CD4-positive, alpha-beta T cell treated with Interleukin-15 for 1 hour (primary cell): ENCODE measurements at places on chromosomes 16 and 17.
A peak's percentile ranks its signal among the peaks of the same experiment; 100 is the strongest.

GRCh38 chr17:29066047-29066446 lies 23.1 kb downstream of the PIPOX start:
- no peak for DNase-seq

GRCh38 chr16:14364386-14365199 lies 265.5 kb downstream of the PARN start:
- DNase-seq: no peak

- no peak for DNase-seq
These were observed 7.1 kb downstream of the MCRIP1 start for GRCh38 chr17:81825841-81826466.

DNA sequence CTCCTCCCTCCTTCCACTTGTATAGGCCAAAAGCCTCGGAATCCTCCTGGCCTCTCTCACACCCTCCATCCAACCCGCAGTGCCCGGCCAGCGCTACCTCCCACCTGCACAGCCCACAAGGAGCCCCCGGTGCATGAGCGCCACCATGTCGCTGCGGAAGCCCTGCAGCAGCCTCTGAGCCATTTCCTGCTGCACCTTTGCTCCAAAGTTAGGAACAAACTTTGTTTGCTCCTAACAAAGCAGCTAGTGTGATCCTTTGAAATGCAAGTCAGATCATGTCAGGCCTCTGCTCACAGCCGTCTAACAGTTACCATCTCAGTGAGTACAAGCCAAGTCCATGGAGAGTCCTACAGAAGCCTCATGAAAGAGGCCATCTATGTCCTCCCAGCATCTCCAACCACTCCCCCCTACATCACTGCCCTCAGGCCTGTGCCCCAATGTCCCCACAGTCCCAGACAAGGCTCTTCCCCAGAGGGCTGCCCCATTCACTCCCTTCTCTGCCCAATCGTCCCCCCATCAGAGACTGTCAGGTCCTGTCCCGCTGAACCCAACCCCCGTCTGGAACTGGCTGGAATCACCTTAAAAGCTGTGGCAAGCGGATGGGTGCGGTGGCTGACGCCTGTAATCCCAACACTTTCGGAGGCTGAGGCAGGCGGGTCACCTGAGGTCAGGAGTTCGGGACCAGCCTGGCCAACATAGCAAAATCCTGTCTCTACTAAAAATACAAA lies 7.5 kb downstream of the DCAKD start:
- no peak for DNase-seq

GRCh38 chr16:25488435-25488834 lies 203.3 kb upstream of the HS3ST4 start:
- DNase-seq: no peak

DNA sequence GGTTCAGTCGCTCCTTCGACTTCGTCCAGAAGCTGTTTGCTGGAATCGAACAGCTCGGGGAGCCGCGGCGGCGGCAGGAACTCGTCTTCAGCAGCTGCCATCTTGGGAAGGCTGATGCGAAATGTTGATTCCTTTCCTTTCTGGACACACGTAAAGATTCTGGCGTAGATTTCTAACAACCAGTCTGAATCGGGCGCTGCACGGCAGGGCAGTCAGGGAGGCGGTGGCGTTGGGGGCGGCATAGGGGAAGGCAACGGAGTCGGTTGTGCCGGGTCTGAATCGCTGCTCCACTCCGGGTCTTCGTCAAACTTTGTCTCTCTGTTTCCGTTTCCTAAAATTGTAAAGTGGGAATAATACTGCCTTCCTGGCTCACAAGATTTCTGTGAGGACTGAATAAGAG lies 30.3 kb downstream of the TEX14 start:
- DNase-seq: no peak

- no peak for DNase-seq
These were observed 49.0 kb downstream of the KANSL1 start for GRCh38 chr17:46144246-46144645.

- DNase-seq: no peak
These were observed 5.4 kb downstream of the ABR start for GRCh38 chr17:1174263-1174880.

GRCh38 chr17:5813357-5813756 lies 229.0 kb upstream of the NLRP1 start:
- DNase-seq: no peak

DNA sequence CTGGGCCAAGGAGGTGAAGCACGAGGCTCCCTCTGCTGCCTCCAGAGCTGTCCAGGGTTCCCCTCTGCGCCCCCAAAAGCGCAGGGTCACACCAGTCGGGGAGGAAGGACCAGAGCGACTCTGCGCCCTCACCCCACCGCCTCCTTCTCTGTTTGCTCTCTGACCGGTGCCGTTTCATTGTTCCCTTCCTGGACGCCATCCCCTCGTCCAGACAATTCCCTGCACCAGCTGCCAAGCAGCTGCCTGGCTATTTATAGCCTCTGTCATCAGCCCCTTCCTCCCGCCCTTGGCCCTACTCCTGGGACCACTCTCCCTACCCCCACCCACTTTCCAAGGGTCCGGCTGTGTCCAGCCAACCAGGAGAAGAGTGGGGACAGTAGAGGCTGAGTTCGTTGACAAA lies 68.8 kb upstream of the CREBBP start:
- no peak for DNase-seq

DNA sequence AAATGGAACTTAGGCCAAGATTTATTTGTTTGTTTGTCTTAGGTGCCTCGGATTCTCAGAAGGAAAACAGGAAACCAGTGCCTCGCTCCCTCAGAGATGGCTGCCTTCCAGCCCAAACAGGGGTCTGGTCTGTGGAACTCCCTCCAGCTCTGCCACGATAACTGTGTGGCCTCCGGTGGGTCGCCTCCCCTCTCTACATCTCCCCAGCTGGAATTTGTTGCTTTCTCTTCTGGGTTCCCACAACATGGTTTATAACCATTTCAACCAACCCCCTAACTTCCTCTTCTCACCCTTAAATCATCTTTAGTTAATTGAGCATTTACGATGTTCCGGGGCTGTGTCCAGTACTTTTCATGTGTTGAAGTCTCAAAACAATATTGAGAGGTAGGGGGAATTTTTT lies 30.9 kb upstream of the PLLP start:
- no peak for DNase-seq

GRCh38 chr17:32111141-32111771 lies 31.0 kb upstream of the RHOT1 start:
- peak; percentile 39 for DNase-seq

GRCh38 chr16:87311387-87311786 lies 5.8 kb downstream of the C16orf95 start:
- DNase-seq: no peak

DNA sequence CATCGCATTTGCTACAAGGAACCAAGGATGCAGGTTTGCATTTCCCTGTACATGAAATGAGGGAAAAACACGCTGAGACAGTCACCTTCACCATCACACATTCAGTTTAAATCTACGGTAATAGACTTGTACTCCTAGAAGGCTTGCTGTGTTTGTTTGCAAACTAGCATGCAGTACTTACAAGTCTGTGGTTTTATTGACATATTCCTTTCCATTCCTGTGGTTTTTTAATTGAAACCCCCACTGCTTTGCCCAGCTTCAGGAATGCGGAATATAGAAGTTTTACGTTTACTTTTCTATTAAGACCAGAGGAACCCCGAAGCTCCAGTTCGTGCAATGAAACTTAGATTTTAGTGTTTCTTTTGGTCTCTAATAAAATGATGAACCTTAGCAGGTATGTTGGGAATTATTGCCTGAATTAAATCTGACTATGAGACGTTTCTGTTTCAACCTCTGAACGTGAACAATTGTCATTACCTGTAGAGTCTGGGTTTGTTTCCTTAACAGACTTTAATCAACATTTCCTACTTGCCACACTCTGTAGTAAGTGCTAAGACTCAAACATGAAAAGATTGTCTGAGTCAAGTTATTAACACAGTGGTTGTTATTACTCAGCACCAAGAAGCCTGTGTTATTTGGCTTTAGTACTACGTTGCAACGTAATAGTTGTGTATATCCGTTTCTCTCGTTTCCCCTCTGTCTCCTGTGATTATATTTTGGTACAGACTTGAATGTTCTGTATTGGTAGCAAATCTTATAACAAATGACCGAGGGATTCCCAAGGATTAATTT lies 793.3 kb upstream of the GOT2 start:
- no peak for DNase-seq

DNA sequence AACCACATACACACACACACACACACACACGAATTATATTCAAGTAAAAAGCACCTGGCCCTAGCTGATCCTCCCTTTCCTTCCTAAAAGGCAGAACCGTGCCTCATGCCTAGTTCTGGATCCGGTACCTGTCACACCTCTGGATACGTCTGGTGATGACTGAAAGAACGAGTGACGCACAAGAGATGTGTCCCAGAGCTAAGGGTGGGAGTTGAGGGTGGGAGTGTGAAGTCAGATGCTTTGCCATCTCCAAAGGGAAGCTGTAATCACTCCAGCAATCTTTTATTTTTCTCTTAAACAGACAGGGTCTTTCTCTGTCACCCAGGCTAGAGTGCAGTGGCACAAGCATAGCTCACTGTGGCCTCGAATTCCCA lies 26.5 kb upstream of the GSG1L start:
- DNase-seq: no peak

DNA sequence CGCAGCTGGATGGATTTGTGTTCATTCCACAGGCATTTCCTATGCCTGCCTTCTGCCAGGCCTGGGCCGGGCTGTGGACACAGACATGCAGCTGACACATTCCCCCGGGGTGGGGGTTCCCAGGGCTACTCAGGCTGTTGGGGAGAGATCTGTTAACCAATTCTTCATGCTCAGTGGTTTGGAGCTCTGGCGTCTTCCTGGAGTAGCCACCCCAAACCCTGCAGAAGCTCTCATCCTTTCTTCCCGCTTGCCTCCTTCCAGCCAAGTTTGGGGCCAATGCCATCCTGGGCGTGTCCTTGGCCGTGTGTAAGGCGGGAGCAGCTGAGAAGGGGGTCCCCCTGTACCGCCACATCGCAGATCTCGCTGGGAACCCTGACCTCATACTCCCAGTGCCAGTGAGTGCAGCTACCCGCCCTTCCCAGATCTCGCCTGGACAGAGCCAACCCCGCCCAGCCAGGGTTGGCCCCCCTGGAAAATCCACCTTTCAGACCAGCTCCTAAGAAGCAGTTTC lies 2.6 kb downstream of the ENO3 start:
- no peak for DNase-seq

GRCh38 chr16:9977333-9977897 lies 204.8 kb downstream of the GRIN2A start:
- no peak for DNase-seq

DNA sequence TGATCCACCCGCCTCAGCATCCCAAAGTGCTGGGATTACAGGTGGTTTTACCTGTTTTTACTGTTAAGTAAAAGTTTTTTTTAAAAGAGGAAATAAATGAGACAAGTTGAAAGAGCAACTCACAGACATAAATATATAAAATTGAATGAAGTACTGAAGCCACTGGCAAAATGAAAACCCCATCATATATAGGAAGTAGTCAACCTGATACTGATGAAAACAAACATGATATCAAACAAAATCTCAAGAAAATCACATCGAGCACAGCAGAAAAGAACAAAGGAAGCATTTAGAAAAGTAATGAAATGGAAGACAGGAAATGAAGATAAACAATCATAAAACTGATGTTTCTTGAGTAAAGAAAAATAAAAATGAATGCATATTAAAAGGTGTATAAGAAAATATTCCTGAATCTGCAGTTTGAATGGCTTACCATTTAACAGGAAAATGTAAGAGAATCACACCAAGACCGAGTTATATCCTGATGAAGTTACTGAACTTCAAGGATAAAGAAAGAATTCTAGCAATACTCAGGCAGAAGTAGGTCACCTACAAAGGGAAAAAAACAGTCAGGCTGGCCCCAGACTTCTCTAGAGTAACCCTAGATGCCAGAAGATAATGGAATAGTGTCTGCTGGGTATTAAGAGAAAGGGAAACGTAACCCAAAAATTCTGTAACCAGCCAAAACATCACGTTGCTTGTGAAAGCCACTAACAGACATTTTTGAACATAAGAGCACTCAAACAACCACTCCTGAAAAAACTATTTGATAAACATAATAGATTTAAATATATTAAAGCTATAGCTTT lies 31.5 kb downstream of the UBE2G1 start:
- DNase-seq: no peak

DNA sequence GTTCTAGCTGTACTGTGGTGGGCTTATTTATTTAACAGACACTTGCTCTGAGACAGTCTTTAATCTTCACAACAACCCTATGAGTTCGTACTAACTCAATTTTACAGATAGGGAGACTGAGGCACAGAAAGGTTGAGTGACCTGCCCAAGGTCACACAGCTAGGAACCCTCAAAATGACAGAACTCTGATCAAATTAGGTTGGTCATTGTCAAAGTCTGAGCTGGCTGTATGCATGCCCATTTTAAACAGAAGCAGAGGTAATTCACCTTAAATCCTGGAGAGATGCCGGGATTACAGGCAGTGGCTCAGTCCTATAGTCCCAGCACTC lies 24.9 kb downstream of the LAT start:
- no peak for DNase-seq

GRCh38 chr17:68346448-68346847 lies 55.2 kb downstream of the ARSG start:
- peak; percentile 82 for DNase-seq

- no peak for DNase-seq
These were observed 9.8 kb upstream of the CD300E start for GRCh38 chr17:74633326-74633725.

DNA sequence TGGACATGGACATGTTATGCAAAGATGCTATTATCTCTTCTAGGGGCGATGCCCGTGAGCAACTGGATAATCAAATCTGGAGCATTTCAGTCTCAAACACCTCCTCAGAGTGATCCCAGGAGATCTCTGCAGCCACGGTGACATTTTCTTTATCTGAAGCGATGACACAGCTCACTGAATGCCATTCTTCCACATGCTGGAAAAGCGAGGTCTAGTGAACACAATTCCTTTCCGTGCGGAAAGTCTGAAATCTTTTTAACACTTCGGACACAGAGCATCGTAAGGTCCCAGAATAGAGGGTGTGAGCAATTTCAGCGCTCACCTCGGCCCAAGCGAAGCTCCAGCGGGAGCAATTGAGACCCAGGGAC lies 531 bp upstream of the HASPIN start:
- DNase-seq: no peak

DNA sequence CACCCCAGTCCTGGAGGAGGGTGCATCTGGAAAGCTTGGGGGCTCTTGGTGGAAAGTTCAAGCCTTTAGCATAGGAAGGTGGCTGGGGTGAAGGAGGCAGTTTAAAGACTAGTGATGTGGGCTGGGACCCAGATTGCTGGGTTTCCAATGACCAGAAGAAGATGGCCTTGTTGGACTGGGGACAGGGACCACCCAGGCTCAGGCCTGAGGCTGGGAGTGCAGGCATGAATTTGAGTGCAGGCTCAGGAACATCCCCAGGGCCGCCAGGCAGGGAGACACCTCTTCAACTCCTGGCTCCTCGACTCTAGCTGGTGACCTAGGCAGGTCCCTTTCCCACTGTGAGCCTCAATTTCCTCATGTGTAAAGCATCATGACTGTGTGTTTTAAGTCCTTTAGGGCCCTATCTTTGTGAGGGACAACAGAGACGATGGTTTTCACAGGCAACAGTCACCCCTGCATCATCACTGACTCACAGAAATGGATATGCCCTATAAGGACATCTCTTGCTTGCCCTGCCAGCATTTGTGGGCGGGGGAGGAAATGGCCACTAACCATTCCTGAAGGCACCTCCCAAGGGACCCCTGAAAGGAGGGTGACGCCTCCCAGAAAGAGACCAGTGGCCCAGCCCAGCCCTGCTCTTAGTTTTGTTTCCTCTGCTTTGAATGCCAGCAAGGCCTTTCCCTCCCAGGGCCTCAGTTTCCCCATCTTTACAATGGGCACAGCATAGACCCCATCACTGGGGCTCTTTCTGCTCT lies 11.1 kb downstream of the NLRC5 start:
- DNase-seq: peak; percentile 41
